ENCODE measurements at places on chromosomes 2 and 18.

DNA sequence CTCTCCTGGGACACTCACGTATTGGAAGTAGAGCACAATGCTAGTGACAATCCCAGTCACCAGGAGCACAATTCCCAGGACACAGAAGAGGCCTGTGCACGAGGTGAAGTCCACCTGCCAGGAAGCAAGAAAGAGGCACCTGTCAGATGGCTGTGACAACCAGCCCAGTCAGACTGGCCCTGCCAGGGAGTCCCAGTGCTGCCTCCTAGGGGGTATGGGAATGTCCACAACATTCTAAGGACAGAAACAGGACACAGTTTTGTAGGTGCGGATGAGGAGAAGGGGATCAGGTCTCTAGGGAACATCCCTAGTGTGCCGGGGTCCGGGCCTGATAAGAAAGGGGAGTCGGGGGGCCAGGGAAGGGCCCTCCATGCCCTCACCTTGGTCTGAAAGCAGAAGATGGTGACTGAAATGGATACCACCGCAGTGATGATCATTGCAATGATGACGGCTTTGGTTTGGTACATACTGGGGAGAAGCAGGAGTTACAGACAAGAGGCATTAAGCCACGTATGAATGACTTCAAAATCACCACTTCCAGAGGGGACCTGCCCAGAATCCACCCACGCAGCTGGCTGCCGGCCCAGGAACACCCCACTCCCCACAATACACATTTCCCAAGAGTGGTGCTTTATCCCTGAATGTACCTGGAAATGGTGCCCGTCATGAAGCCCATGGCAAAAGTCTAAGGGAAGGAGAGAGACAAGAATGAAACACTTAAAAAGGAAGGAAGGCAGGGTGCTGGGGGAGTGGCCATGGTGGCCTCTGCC is 6.9 kb downstream of the PNKD start:
- DNase-seq = peak; percentile 29

GRCh38 chr2:142796161-142796560 is 81.3 kb upstream of the KYNU start:
- no peak for DNase-seq

DNA sequence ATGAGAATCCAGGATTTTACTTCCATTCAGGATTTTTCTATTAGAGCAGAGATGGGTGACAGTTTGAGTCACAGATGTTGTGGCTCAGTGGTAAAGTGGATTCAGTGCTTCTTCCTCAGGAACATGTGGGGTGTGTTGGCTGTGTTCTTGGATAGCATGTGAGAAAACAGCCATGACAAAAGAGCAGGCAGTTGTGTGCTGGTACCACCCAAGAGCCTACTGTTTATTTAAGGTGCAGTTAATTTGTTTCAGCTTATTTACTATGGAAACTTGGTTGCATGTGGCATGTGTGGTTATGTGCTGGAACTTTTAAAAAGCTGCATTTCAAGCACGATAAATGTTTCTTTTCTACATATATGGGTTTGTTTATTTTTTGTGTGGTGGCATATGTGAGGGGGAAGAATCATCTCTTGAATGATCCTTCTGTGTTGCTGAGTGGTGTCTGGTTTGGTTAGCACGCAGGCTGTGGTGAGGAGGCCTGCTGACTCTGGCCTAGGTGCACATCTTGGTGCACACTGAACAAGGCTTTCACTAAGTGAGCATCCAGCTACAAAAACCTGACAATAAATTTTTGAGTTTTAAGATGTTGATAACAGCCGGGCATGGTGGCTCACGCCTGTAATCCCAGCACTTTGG is 67.3 kb downstream of the SPTBN1 start:
- DNase-seq = no peak

DNA sequence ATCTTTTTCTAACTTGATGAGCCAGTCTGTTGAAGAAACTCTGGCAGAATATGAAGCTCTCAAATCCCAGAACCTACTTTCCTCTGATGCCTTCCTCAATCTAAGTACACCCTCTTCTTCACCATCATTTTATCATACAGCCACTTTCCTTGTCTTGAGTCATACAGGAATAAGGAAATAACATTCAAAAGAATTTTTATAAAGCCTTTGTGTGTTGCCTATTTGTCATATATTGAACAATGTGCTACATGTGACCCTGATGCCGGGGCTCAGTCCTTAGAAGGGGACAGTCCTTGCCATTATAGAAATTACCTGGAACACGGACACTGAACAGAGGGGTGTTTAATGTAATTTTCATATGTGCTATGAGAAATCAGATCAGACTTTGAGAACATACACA is 27.4 kb downstream of the RAPGEF4 start:
- no peak for DNase-seq

GRCh38 chr2:105802587-105802986 is 57.9 kb downstream of the NCK2 start:
- DNase-seq = no peak

DNA sequence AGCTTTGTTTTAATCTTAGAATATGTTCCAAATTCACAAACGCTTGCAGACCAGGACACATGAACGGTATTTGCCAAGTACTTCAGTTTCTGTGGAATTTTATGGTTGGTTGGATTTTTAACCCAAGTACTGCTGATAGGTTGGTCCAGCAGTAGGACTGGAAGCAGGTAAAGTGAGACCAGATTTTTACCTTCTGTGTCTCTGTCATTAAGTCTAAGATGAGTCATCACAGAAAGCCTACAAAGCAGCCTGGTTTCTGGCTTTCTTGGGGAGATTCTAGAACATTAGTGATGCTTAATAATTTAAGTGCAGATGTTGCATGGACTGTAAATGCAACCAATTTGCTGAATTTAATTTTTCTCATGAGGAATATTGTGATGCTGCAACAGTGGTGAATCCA is 100.5 kb downstream of the SCG2 start:
- DNase-seq = no peak

- no peak for DNase-seq
Measured at GRCh38 chr2:43080571-43081021, 145.8 kb downstream of the ZFP36L2 start.

GRCh38 chr2:228516019-228516418 is 334.5 kb upstream of the SPHKAP start:
- DNase-seq = no peak

GRCh38 chr2:164542581-164543021 is 78.7 kb downstream of the GRB14 start:
- no peak for DNase-seq

DNA sequence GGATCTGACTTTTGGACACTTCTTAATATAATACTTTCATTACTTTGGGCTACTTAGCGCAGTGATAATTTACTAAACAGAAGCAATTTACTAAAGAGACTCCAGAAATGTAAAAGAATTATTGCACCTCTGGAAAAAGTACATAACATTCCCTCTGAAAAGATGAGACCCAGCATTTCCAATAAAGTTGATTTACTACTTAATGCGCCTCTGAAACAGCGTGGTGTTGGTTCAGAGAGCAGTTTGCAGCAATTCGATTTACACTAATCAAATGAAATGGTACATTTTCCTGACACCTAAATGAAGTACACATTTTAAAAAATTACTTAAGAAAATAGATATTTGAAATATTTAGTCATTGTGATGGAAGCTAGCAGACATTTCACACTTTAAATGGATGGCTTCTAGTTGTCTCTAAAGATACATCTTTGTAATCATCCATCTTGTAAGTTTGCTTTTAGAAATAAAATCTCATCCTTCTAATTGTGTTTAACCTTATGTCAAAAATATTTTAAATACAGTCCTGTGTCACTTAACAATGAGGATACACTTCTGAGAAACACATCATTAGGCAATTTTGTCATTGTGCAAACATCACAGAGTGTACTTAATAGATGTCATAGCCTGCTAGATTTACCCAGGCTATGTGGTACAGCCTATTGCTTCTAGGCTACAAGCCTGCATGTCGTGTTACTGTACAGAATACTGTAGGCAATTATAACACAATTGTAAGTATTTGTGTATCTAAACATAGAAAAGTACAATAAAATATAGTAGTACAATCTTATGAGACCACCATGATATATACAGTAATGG is 284.6 kb upstream of the UBE2E3 start:
- DNase-seq = no peak

GRCh38 chr2:62568983-62569837 is 63.2 kb upstream of the TMEM17 start:
- no peak for DNase-seq

GRCh38 chr2:234691968-234692955 is 195.4 kb upstream of the ARL4C start:
- DNase-seq = no peak

- DNase-seq = no peak
Measured at GRCh38 chr18:77081390-77081778, 51.2 kb downstream of the MBP start.

GRCh38 chr18:61535401-61535800 is 202.2 kb downstream of the CDH20 start:
- no peak for DNase-seq

GRCh38 chr2:74498500-74499266 is 720 bp downstream of the LBX2 start:
- no peak for DNase-seq

Data from left cardiac atrium (tissue), 4 donors.